Activated CD8-positive, alpha-beta T cell treated with anti-CD3 and anti-CD28 coated beads, Interleukin-2, amount 10 ng/mL, durations not matched to agents 7 days and 5 days (primary cell): ENCODE measurements at places on chromosomes 6 and 20. TPM values are rescaled to one million over a fixed set of nuclear protein-coding genes. Genes with fewer than 3 reads are reported as not detected.

DNA sequence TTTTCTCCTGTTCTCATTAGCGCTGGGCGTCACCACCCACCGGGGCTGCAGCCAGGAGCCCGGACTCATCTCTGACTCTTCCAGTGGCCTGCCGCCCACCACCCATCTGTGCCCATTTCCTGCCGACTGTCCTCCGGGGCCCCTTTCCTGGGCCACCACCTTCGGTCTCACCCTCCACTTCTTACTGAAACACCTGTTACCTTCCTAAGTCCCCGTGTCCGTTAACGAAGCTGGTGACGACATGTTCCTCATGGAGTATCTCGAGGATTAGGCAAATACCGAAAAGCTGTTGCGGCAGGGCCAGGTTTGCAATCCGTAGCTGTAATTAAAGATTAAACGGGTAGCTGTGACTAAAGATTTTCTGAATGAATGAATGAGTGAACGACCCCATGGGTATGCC, 80.2 kb downstream of the SRC start:
- DNase-seq = no peak

NKX2-2 gene
- total RNA-seq = not detected

- DNase-seq = no peak
Measured at GRCh38 chr6:6584310-6585002, 4.1 kb upstream of the LY86 start.

DNA sequence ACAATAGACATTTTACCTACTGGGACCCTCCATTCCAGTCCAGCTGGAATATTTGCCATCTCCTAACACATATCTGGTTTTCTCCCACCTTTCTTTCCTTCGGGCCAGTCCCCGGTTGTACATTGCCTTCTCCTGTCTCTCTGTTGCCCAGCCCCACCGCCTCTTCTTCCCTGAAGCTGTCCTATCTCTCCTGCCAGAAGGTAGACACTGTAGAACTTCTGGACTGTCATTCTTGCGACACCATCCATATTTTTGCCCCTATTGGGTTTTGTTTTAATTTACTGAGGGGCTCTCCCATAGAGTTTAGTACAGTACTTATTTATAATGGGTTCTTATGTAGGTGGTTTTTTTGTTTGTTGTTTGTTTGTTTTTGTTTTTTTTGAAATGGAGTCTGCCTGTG, 4.9 kb downstream of the PTK7 start:
- DNase-seq = no peak

RGS19 gene
- total RNA-seq = 135 TPM
